ENCODE measurements at places on chromosomes 6 and 20.
A peak's percentile ranks its signal among the peaks of the same experiment; 100 is the strongest.

- no peak for DNase-seq
Measured at GRCh38 chr6:3607171-3607570, 144.3 kb downstream of the PXDC1 start.

DNA sequence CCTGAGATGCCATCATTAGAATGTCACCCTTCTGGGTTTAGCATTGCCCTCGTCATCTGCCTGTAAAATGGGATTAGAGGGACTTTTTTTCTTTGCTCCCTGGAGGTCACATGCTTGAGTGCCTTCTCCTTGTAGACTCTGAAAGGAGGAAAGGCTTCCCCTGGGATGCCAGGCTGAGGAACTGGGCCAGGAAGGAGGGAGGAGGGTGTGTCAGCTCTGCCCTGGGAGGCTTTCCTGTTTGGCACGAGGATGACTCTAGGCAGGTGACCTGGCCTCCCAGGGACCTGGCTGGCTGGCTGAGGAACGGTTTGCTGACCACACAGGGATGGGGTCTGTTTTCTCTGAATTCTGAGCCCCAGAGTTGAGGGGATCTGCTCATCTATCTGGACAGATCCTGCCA is 137.9 kb upstream of the RNF24 start:
- peak; percentile 20 for DNase-seq

GRCh38 chr20:32608664-32609015 is 23.5 kb upstream of the NOL4L start:
- no peak for DNase-seq

DNA sequence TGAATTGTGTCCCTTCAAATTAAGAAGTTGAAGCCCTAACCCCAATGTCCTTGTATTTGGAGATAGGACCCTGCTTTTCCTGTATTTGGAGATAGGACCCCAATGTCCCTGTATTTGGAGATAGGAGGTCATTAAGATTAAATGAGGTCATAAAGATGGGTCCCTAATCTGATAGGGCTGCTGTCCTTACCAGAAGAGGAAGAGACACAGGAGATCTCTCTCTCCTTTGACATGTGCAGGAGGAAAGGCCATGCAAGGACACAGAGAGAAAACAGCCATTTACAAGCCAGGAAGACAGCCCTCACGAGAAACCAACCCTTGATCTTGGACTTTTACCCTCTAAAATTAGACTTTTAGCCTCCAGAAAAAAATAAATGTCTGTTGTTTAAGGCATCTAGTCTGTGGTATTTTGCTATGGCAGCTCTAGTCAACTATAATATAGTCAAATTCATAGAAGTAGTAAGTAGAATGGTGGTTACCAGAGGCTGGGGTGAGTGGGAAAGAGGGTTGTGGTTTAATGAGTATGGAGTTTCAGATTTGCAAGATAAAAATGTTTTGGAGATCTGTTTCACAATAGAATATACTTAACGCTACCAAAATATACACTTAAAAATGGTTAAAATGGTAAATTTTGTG is 59.3 kb downstream of the UBE3D start:
- DNase-seq, result no peak

GRCh38 chr20:1462834-1463233 is 3.8 kb downstream of the NSFL1C start:
- peak; percentile 21 for DNase-seq
